ENCODE measurements at places on chromosomes 4 and X.

- no peak for DNase-seq
Measured at GRCh38 chr4:89823416-89823815, 13.5 kb downstream of the SNCA start.

- DNase-seq: peak; percentile 12
Measured at GRCh38 chr4:87679449-87680169, 29.5 kb downstream of the DMP1 start.

DNA sequence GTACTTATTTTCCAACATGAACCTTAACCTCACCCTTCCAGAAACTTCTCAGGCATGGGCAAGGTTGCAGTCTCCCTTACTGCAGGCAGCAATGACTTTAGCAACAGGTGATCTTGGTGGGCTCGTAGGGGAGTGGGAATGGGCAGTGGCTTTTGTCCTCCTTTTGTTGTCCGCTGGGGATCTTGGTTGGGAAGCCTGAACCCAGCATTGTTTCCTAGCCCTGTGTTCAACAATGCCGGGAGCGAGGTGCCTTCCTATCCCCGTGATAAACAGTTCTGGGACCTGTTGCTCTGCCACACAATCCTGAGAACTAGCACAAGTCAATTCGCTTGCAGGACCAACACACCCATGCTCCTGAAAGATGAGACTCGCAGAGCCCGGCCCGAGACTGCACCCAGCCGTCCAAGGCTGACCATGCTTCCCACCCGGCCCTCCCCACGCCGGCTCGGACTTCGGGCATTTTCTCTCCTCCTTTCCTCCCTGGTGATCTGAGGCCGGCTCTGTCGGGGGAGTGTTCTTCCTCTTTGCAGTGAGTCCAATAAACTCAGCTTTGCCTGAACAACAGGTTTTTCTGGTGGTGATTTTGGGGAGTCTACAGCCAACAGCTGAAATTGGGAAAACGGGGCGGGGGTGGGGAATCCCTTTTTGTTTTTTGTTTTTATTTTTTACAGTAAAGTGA is 20.2 kb downstream of the IRAK1 start:
- no peak for DNase-seq

- DNase-seq: no peak
Measured at GRCh38 chr4:83646538-83647239, 110.8 kb downstream of the GPAT3 start.

DNA sequence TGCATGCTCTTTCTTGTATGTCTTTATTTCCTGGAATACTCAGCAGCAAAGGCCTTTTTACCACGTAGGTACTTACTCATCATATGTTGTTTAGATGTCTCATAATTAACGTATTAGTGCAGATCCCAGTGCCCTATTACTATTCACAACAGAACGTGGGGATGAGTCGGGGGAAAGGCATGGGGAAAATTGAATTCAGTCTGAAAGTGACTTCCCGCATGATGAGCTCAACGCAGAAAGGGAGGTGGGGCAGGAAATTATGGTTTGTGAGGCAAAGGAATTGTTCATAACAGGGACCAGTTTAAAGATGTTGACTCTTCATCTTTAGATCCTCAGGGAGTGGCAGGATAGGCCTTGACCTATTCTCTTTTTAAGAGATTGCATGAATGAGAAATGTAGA is 2.0 kb upstream of the TMPRSS11D start:
- no peak for DNase-seq

DNA sequence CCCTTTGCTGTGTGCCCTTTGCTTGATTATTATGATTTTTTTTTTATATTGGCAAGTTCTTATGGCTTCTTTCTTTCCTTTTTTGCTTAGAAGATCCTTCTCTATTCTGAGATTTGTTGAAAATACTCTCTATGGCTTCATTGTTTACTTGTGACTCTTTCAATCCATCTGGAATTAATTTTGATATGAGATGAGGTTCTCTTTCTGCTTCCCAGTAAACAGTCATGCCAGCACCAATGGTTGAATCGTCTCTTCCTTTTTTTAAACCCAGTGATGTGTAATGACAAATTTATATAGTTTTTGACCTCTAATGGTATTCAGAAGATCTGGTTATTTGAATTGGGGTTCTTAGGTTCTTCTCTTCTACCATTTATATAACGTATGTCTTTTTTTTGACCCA is 121.8 kb downstream of the ARHGAP10 start:
- no peak for DNase-seq

- DNase-seq: no peak
Measured at GRCh38 chr4:113784497-113785250, 23.1 kb upstream of the CAMK2D start.

DNA sequence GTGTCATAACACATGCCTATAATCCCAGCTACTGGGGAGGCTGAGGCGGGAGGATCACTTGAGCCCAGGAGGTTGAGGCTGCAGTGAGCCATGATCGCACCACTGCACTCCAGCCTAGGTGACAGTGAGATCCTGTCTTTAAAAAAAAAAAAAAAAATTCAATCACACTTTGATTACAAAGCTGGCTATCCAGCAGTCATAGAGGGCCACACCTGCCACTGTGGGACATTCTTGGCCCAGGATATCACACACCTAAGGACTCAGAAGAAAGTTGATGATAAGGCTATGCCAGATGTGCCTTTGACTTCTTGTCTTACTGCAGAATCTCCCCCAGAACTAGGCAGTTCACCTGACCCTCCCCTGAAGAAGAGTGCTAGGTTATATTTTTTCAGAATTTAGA is 122.5 kb upstream of the GALNT7 start:
- DNase-seq: no peak

- no peak for DNase-seq
Measured at GRCh38 chr4:18480342-18480741, 458.8 kb upstream of the LCORL start.

DNA sequence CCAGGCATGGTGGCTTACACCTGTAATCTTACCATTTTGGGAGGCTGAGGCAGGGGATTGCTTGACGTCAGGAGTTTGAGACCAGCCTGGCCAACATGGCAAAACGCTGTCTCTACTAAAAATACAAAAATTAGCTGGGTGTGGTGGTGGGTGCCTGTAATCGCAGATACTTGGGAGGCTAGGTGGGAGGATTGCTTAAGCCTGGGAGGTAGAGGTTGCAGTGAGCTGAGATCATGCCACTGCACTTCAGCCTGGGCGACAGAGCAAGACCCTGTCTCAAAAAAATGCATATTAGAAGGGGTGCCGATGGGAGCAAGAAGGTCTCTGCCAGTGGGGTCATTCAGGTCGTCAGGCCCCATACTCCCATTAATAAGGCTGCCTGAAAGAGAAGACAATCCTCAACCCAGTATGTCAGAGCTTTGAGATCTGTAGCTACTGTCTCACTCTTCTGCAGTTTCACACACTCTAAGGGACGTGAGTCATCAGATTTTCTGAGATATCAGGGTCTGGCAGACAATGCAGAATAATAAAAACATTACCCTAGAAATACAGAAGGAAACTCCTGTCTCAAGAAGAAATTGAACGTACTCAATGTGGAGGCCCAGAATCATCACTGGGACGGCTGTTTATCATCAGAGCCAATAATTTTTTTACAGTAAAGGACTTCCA is 176.7 kb upstream of the FAT1 start:
- no peak for DNase-seq

GRCh38 chr4:81509822-81510221 is 38.1 kb upstream of the RASGEF1B start:
- DNase-seq: no peak

- no peak for DNase-seq
Measured at GRCh38 chr4:128371001-128371777, 83.6 kb upstream of the PGRMC2 start.
